ENCODE measurements at places on chromosomes 1 and 21.

DNA sequence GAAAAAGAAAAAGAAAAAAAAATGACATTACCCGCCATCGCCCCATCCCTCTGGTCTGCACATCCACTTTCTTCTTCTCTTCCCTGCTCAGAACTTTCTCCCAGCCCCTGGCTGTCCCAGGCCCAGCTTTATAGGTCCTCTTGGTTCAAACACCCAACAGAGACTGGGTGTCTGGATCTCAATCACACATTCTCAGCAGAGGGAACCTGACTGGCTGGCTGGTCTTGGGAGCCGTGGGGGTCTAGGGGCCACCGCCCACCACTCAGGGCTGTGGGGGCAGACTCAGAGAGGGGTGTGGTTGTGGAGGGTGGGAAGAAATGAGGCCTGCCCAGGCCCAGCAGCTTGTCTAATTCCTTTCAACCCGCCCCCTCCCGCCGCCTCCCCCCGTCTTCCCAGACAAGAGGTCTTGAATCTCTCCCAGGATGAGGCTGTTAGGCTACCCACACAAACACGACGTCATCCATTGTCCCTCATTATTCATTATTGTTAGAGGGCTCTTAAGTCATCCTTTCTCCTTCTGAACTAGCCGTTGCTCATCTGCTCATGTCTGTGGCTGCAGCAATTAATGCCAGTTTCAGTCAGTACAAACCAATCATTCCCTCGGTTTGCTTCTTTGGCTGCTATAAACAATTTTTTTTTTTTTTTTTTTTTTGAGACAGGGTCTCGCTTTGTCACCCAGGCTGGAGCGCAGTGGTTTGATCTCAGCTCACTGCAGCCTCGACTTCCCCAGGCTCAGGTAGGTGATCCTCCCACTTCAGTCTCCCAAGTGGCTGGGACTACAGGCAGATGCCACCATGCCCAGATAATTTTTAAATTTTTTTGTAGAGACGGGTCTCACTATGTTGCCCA, 40.6 kb upstream of the CLIC4 start:
- DNase-seq, result no peak

DNA sequence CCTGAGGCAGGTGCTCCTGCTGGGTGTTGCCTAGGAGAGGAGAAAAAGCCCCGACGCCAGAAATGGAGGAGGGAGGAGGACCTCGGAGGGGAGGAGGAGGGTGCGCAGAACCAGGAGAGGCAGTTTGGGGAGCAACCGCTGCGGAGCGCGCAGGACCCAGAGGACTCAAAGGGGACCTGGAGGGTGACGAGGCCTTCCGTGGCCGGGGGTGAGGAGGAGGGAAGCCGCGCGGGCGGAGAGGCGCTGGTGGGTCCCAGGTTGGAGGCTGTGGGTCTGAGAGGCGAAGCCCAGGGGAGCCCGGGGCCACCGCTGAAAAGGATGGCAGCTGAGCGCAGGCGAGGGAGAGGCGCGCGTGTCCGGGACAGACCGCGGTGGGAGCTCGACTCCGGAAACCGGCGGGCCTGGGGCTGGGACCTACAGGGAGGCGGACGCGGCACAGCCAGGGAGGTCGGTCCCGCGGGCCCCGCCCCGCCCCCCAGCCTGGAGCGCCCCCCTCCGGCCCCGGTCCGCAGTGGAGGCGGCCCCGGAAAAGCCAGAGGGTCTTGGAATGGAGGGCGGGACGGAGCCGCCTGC, 15.1 kb downstream of the RNF223 start:
- DNase-seq, result no peak

GRCh38 chr1:206448471-206448870, 21.8 kb upstream of the IKBKE start:
- DNase-seq, result no peak

DNA sequence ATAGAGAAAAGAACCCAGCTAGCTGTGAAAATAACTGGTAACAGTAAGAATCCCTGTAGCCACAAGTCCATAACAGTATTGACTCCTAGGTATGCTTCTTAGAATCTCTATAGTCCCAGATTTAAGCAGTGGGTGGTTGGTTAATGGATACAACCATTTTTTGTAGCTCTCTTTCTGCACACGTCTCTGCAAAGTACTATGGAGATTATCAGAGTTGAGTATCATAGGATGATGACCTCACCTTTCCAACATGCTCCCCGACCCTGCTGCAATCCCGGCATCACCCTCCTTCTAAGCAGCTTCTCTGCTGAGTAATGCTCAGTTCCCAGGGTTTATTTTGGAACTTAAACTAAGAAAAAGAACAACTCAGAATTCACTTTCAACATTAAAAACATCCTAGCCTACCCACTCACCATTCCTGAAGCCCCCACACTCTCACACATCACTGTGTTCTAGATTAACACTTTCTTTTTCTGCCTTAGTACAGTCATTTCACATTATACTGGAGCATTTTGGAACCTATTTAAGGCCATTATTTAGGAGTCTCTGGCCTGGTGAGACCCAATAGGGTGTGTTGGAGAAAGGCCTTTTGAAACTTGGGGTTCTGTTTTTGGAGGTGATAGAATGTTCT, 2.7 kb downstream of the MLLT11 start:
- DNase-seq, result no peak

- no peak for DNase-seq
These were observed 80.1 kb upstream of the CD34 start for GRCh38 chr1:207990876-207991582.

GRCh38 chr1:101122452-101123166, 97.0 kb upstream of the DPH5 start:
- DNase-seq, result peak; percentile 44

DNA sequence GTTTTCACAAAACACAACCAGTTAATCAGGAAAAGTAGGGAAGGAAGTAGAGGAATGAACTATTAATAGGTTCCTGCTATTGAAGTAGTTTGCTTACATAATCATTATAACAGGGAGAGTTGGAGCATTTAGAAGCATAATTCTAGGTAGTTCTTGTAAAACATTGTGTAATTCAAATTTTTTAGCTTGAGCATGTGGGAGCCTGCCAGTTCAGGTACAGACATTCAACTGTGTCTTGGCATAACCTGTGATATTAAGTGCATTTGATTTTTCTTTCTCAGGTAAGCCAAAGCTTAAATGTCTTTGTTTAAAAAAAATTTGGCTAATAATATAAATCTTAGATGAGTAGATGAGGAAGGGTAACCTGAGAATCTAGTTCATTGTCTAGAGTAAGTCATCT, 3.4 kb downstream of the YTHDF2 start:
- DNase-seq, result no peak

GRCh38 chr1:214379236-214379970, 98.4 kb downstream of the SMYD2 start:
- no peak for DNase-seq

DNA sequence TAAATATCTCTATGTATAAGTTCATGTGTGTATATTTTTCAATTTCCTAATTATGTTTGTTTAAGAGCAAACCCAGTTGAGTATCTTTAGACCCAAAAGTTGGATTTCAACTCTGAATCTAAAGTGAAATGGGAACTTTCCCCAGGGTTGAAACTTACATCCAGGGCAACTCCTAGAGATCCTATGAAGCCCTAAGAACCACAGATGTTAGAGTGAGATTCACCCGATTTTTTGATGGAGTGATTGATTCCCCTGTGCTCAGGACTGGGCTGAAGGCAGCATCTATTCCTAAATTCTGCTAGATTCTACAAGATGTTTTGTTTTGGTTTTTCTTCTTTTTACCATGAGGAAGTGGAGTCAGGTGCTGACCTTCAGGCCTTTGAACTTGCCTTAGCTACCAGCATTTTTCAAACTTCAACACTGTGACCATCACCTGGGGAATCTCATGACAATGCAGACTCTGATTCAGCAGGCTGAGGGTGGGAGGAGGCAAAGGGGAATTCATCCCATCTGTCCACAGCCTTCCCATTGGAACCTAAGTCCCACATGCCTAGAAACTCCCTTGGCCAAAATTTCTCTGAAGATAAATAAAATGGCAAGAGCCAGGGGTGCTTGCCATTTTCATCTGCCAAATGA, 145.5 kb downstream of the ETS2 start:
- no peak for DNase-seq

DNA sequence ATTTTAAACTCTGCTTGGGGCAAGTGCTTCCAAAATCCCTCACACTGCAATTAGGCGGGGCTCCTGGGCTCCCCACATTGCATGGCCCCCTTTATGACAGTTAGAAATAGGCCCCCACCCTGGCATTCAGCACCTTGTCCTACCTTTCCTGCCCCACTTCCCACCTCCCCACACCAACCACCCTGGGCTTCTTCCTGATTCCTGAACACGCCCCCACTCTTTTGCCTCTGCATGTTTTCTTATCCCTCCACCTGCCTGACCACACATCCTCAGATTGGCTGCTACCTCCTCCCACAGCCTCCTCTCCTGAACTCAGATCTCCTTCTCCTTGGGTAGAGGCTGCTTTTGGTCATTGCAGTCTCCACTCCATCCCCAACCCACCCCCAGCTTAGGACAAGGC, 1.5 kb downstream of the MOB3C start:
- DNase-seq, result no peak

DNA sequence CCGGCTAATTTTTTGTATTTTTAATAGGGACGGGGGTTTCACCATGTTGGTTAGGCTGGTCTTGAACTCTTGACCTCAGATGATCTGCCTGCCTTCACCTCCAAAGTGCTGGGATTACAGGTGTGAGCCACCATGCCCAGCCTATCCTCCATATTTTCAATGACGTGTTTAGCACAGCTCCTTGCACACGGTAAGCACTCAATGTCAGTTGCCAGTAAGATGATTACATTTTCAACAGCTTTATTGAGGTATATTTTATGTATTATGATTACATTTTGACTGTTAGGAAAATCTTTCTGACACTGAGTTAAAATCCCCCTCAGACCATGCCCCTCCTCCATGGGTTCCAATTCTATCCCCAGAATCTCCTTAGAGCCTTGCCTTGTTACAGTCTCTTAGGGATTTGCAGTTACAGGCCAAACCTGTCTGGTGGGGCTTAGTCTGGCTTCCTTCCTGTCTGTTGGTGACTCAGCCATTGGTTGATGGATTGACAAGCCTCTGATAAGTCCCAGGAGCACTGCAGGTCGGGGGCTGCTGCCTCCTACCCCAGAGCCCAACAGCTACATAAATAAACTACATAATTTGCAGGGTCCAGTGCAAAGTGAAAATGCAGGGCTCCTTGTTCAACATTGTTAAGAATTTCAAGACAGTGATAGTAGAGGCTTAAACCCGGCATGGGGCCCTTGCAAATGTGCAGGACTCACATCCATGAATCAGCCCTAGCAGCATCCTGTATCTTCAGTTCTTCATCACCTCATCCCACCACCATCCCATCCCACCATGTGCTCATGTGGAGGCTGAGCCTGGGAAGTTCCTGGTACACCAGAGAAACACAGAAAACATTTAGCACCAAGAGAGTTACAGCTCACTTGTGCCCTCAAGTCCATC, 23.4 kb downstream of the COA7 start:
- no peak for DNase-seq

DNA sequence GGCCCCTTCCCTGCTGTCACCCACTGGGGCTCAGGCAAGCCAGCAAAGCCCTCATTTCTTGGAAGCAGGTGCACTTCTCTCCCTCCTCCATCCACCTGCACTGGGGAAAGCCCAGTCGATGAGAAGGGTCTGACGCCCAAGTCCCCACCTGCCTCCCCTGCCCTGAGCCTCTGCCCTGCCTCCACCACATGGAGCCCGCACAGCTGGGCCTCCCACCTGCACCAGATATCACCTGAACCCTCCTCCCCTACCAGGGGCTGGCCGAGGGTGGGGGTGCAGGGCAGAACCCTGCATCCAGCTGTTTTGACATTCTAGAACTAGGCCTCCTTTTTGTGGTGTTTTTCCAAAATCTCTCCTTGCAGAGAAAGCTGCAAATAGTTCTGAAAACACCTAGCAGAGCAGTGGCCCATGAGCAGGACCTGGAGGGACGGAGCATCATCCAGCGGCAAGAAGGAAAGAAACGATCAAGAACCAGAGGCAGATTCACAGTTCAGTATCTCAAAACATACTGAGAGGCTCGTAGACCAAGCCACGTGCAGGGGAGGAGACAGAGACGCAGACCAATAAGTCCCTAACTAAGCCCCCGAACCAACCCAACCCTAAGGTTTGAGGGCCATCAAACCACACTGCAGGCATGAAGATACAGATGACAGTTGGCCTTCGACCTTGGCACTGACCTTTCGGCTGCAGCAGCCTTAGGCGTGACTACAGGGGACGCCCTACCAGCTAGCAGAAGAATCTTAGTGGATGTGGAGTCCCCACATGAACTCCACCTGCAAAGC, 16.7 kb downstream of the CHD5 start:
- DNase-seq, result no peak

DNA sequence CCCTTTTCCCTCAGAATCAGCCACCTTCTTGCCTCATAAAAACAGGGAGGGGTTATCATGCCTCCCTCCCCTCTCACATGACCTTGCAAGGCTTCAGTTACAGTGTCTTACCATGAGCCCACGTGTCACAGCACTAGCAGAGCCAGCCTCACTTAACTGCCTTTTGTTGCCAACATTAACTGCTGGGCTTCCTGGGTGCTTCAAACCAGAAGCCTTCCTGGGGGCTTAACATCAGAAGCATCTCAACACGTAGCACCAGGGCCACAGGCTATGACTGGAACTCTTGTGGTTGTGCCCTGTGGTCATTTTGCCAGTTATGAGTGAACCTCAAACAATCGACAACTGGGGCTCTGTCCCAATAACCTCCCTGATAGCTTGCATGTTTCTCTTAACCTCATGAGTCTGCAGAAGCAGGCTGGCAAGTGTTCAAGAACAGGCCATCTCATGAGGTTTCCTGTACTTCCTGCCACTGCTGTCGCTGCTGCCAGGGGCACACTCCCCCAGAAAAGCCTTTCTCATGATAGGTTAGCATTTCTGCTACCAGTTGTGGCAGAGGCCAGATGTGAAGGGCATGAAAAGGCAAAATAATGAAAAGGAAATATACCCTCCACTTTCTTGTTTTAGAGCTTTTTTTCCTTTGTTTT, 132.2 kb downstream of the GLUL start:
- DNase-seq, result no peak

DNA sequence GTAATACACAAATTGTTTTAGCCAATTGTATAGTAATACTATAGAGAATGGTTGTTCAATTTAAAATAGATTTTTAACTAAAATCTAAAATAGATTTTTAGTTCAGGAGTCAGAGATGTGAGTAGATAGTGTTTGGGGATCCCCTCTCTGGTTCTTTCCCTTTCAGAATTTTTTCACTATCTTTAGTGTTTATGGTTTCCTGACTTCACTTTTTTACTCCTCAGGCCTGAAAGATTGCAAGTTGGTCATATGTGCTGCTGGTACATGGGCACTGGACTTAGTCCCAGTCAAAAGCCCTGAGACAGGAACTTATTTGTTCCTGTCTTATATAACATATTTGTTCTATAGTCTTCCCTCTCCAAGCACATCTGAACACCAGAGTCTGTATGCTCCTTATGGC, 96.8 kb upstream of the ATP1B1 start:
- DNase-seq, result peak; percentile 12

DNA sequence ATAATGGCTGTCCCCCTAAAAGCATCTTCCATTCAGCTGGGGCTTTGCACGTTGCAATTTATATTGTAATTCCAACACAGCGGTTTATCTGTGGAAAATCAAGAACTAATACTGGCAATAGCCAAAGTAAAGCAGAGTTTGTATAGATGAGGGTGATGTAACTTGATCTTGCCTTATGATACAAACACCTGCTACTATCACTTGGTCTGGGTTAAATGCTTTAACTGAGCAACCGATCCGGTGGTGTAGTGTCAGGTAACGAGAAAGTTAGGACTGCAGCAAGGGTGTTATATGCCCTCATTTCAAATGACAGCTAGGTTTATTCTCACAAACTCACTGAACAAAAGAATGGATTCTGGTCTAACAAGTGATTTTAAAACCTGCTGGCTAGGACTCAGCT, 47.3 kb upstream of the PLPPR4 start:
- DNase-seq, result no peak

- no peak for DNase-seq
These were observed 46.0 kb downstream of the OPTC start for GRCh38 chr1:203539831-203540546.
